ENCODE measurements at places on chromosomes 12 and 14.
A peak's percentile ranks its signal among the peaks of the same experiment; 100 is the strongest.

GRCh38 chr14:76115010-76115422, 36.7 kb upstream of the GPATCH2L start:
- DNase-seq, result no peak

DNA sequence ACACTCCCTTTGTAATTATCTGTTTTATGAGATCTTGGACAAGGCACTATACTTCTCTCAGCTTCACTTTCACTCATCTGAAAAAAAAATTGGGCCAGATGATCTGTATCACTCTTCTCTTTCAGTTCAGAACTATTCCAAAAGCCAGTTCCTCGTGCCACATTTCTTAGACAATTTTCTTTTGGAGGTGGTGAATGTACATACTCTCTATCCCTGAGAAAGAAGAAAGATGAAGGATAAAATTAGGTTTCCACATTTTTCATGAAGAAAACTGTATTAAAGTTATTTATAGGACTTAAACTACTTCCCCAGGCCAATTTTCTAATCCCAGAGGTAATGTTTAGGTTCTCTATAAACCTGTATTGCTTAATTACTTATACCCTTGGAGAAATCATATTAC, 171.6 kb downstream of the SLC6A15 start:
- no peak for DNase-seq

DNA sequence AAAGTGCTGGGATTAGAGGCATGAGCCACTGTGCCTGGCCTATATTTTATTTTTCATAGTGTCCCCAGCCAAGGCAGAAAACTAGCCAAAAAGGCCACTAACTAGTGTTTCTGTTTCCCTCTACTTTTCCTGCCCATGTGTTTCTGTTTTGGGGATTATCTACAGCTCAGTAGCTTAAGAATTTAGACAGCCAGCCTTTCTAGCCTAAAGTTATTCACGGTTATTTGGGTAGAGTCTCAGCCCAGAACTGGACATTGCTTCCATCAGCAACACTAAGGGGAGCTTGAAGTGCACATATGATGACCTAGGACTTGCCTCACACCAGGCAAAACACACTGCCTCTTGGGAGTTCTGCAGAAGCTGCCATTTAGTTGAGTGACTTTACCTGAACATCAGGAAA, 17.9 kb downstream of the PROX2 start:
- DNase-seq, result no peak

GRCh38 chr14:103693515-103693914, 21.7 kb downstream of the XRCC3 start:
- no peak for DNase-seq

- no peak for DNase-seq
Measured at GRCh38 chr12:130526813-130527212, 189.1 kb downstream of the PIWIL1 start.

GRCh38 chr12:121144416-121144914, 11.8 kb downstream of the P2RX7 start:
- no peak for DNase-seq

- no peak for DNase-seq
Measured at GRCh38 chr14:90381011-90381786, 15.6 kb upstream of the CALM1 start.

DNA sequence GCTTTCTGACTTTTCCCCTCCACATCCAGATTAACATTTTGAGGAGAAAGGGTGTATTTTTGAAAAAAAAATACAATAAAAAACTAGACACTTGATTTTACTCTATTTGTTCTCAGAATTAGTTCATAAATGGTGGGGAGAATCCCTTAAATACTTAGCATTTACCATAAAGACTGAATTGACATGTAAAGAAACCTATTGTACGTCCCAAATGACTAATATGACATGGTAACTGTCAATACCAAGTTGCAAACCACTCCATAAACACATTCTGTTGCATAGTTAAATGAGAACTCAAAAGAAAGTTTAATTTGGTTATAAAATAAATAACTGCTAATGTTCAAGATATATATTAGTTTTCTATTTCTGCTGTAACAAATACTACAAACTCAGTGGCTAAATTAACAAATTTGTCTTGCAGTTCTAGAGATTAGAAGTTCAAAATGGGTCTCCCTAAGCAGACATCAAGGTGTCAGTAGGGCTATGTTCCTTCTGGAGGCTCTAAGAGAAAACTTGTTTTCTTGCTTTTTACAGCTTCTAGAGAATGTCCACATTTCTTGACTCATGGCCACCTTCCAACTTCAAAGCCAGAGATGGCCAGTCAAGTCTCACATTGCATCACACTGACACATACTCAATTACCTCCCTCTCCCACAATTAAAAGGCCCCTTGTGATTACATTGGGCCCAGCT, 16.0 kb downstream of the NELL2 start:
- no peak for DNase-seq

DNA sequence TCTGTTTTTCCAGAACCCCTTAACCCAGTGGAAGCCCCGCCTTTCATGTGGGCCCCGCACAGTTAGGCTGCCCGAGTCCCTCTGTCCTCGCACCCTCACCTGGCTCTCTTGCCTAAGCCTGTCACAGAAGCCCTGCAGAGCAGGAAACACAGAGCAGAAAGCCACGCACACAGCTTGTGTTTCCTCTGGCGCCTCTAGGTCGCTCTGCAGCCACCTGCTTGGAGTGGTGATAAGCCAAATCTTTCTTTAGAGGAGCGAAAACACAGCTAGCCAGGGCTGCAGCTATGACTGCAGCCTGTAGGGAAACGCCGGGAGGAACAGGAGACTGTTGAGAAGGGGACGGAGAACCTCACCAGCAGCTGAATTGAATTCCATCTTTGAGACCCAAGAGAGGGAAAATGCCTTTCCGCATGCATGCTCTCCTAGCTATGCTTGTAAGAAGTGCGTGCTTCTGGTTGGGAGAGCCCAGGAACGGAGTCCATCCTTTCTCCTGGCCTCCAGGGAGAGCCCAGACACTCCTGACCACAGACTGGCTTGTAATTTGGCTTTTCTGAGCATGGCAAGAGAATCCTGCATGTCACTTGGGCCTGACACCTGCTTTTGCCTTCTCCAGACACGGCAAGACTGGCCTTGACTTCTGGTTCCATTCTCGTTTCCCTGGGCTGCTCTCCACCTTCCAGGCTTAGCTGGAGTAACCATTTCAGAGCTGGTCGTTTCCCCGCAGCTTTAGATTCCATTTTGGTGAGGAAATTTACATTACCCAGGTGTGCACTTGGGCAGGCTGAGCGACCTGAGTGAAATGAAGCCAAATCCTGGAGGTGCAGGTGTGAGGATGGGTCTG, 301.6 kb downstream of the CACNA1C start:
- DNase-seq, result no peak

GRCh38 chr12:109553483-109553882, 19.8 kb downstream of the MMAB start:
- no peak for DNase-seq

DNA sequence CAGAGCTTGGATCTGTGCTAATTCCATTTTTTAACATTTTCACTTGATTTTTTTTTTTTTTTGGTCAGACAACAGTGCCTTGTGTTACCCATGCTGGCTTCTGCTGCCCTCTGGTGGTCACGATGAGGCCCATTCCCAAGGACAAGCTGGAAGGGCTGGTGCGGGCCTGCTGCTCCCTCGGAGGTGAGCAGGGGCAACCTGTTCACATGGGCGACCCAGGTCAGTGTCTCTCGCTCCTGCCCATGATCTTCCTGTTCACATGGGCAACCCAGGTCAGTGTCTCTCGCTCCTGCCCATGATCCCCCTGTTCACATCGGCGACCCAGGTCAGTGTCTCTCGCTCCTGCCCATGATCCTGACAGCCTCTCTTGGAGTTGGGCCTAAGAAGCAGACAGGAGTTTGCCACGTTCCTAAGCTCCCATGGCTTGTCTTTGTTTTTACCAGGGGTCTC, 59.4 kb downstream of the DGLUCY start:
- DNase-seq, result peak; percentile 68

DNA sequence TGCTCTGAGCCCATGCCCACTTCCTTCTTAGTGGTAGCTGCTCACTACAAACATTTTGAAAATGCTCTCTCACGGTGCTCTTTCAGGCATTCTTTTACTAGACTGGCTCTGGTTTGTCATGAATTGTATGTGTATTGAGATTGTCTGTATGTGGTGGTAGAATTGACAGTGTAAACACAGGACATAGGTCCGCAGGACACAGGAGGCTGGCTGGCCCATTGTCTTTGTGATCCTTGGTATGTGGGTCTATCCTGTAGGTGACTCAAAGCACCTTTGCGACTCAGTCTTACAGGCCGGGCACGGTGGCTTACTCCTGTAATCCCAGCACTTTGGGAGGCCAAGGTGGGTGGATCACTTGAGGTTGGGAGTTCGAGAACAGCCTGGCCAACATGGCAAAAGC, 250.9 kb downstream of the C12orf75 start:
- DNase-seq, result no peak

GRCh38 chr14:23034498-23035302, at the start of gene PSMB5:
TSS of gene PSMB5 (minus strand) at chr14:23034900. CDS start at chr14:23034881, 19 bp downstream.
- no peak for DNase-seq

All from SW 1271 (cell line).